BJ (cell line): ENCODE measurements at places on chromosomes 6 and 20. TPM values are rescaled to one million over a fixed set of nuclear protein-coding genes. Genes with fewer than 3 reads are reported as not detected.

- DNase-seq: no peak
Observed at GRCh38 chr6:81770381-81770780, 17.9 kb upstream of the TENT5A start.

- DNase-seq: no peak
Observed at GRCh38 chr6:16857969-16858592, 96.8 kb upstream of the ATXN1 start.

DNA sequence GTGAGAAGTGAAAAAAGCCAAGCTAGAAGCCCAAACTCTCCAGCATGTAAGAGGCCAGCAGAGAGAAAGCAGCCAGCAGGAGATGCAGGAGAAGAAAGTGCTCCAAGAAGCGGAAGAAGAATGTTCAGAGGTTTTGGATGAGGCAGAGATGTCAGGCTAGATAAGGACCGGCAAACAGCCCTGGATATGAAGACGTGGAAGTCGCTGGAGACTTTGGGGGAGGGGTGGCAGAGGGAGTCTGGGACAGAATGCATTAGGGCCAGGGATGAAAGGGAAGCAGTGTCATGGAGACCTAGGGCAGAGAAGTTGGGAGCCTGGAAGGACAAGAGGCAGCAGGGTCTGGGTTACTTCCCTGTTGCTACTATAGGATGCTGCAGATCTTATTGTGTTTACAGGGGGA, 5.3 kb upstream of the SCUBE3 start:
- no peak for DNase-seq

DNA sequence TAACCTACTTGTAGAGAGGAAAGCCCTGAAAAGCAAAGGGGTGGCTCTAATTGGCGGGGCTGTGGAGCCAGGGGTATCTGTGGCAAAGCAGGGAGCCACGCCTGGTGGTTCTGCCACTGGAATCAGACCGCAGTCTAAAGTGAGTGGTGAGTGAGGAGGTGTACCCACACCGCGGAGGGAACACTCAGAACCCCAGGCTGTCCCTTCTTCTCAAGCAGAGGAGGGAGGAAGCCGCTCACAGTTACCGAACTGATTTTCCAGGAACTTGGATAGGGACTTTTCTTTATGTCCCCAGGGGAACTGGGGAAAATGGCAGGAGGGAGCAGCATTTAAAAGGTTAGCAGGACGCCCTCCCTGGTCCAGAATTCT, 287.2 kb downstream of the TAF4 start:
- no peak for DNase-seq

Gene ZNF184
- polyA plus RNA-seq: 1.8 and 3.4 TPM in 2 replicates

DNA sequence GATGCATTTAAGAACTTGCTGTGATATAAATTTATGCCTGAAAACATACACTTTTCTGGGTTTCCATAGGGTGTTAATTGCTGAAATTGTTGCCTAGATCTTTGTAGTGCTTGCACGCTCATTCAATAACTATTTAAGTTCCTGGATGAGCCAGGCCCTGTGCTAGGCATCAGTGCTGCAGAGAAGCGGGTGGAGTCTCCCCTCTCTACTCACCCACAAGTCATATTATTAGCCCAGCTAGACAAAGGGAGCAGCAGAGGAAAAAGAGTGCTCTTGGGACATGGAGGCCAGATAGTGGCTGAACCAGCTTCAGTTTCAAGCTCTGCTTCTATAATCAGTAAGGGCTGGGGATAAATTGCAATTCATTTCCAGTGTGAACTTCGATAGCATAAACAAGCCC, 329.1 kb downstream of the TFAP2B start:
- no peak for DNase-seq

Gene TOX2
- polyA plus RNA-seq: 4.3 and 7.6 TPM in 2 replicates

- DNase-seq: peak; percentile 57
Observed at GRCh38 chr6:169093066-169093723, 160.5 kb downstream of the THBS2 start.

Gene GRM1
- polyA plus RNA-seq: 0.01 and 0.02 TPM in 2 replicates

DNA sequence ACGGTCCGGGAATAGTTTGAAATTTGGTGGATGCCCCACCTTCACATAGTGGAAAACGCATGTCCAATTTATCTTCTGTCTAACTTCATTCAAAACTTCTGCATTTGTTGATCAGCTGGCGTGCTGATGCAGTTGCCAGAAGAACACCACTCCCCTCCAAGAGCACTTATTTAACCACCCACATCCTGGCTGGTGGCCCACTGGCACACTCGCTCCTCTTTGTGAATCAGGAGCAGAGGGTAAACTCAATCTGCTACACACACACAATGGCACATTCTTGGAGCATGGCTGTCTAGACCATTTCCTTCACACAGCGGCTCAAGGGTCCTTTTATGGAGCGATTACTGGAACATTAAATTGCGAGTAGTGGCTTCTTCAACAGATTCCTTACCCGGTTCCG, 55.1 kb upstream of the CEP162 start:
- no peak for DNase-seq

DNA sequence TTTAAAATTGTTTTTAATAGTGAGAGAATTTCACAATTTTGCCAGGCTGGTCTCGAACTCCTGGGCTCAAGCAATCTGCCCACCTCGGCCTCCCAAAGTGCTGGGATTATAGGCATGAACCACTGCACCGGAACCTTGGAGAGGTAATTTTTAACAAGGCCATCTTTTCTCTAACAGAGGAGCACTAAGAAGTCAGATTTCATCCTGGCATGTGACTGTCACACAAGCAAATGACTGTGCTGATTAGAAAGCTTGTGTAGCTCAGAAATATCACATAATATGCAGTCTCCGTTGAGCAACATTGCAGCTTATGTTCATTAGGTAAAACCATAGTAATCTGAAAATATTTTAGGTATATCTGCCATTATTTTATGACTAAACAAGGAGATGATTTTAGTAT, 156.0 kb downstream of the CCDC170 start:
- DNase-seq: no peak

Gene SAMD10
- polyA plus RNA-seq: 0.88 and 1.4 TPM in 2 replicates

GRCh38 chr6:151357758-151358436, 33.5 kb downstream of the ZBTB2 start:
- DNase-seq: no peak

GRCh38 chr6:150539111-150539510, 60.6 kb upstream of the PLEKHG1 start:
- DNase-seq: no peak
